ENCODE measurements at places on chromosomes 1 and 21. TPM values are rescaled to one million over a fixed set of nuclear protein-coding genes. Genes with fewer than 3 reads are reported as not detected.

The MORN1 gene
- 5.8 TPM for total RNA-seq

The CFAP57 gene
- total RNA-seq = 0.77 TPM

DNA sequence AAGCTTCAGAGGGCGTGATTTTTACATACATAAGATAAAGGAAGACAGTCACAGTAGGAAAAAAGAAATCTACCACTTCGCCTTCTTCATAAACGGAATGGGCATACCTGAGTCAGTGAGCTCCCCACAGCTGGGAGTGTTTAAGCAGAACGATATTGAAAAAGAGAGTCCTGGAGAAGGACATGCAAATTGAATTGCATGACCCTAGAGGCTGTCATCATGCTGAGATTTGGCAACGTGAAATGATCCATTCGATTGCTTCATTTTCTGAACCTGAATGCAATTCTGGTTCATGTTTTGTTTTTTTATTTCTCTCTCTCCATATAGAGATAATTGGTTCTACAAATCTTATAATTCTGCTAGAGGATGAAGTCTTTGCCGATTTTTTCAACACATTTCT is 3.7 kb downstream of the RGSL1 start:
- no peak for DNase-seq
- no peak overlapping the region for H3K4me3 ChIP-seq
- H3K36me3 ChIP-seq = no peaks in the 10 kb centered on the region
- no peaks in the 10 kb centered on the region for H3K4me1 ChIP-seq

The RGS18 gene
- total RNA-seq = not detected

The ATP1A2 gene
- not detected for total RNA-seq

DNA sequence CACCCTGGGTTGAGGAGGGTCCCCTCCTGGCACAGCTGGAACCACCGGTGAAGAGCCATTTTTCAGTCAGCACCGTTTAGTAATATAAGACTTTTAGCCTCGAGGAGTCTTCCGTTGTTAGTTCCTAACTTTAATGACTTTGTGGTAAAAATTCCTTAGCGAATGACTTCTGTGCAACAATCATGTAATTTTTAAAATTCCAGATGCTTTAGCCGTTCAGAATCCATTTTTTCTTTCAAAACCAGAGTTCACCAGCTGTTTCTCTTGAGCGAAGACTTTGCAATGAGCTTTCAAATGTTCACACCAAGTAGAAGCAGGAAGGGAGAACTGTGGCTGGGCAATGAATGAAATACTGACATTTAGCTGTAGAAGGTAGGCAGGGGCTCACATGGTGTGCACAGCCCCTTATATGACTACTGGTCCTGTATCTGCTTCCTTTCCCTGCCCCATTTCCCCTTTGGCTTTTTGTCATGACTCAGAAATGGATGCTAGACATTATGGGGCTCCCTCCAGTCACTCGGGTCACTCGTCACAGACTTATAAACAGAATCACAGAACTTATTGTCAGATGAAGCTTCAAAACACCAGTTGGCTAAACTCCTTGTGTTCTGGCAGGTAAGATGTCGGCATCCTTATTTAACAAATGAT is 4.1 kb downstream of the DISC1 start:
- H3K4me1 ChIP-seq = peaks cover 6% of the 10 kb centered on the region

GRCh38 chr1:110198746-110199145 is 11.4 kb upstream of the KCNC4 start:
- no peaks in the 10 kb centered on the region for H3K27me3 ChIP-seq
- no peaks in the 10 kb centered on the region for H3K36me3 ChIP-seq
- H3K4me1 ChIP-seq = no peaks in the 10 kb centered on the region
- no peak overlapping the region for H3K27ac ChIP-seq
- no peak for DNase-seq
- no peak overlapping the region for H3K4me3 ChIP-seq
